Activated CD8-positive, alpha-beta memory T cell treated with anti-CD3 and anti-CD28 coated beads, Interleukin-2, amount 50 U/mL, for 48 hours (primary cell): ENCODE measurements at places on chromosomes 11 and 22.

DNA sequence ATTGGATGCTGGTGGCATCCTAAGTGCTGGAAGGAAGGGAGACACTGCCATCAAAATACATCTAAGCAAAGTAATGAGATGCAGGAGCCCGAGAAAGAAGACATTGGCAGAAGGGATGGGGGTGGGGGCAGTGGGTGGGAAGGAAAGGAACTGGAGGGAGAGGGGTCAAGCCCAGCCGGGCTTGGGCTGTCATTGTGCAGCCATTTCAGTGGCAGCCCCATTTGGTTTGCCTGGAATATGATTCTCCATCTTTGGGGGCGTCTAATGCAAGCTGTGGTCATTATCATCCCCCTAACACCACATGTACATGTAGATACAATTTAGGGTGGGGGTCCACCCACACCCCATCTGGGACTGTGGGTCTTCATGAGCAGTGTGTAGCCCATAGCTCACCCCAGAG, 13.9 kb upstream of the ACCSL start:
- DNase-seq = no peak

DNA sequence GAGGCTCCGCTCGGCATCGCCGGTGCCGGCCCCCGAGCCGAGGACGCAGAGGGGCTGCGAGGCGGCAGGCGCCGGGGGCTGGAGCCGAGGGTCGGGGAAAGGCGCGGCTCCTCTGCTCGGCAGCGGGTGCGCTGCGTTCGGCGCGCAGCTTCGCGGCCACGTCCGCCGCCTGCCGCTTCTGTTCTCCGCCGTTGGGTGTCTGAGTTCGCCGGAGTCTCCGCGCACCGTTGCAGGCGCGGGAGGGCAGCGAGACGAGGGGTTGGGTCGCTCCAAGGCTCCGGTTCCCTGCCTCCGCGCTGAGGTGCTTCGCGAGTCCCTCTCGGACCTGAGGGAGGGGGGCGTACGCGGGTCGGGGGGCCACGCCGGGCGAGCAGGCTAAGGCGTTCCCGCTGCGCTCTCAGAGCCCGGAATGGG, 347 bp downstream of the MN1 start:
- peak; percentile 70 for DNase-seq

DNA sequence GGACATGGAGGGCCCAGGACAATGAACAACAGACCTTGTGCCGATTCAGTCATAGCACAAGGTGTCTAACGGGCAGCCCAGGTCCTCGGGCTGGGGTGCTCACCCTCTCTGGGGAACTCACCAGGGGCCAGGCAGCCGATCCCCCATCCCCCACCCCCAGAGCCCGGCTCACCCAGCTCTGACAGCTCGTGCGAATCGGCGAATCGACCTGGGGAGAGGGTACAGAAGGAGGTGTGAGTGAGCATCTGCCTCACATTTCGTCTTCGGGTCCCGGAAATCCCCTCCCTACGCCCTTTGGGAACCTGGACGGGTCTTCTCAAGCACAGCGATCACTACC, 423 bp downstream of the PEX16 start:
- peak; percentile 63 for DNase-seq

GRCh38 chr11:62627713-62628112, 5.9 kb upstream of the B3GAT3 start:
- no peak for DNase-seq

DNA sequence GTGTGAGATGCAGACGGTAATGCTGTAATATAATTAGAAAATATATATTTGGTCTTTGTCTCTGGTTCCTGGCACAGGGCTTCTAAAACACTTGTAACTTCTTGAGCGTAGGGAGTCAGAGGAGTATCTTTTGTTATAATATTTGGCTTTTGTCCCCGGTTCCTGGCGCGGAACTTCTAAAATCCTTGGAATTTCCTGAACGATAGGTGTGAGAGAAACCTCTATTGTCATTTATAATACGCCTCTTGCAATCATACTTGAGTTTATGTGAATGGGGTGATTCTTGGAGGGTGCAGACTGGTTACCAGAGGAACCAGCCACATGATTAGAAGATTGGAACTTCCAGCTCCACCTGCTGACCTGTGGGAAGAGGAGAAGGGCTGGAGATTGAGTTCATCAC, 54.1 kb upstream of the ZBED5 start:
- DNase-seq = no peak

DNA sequence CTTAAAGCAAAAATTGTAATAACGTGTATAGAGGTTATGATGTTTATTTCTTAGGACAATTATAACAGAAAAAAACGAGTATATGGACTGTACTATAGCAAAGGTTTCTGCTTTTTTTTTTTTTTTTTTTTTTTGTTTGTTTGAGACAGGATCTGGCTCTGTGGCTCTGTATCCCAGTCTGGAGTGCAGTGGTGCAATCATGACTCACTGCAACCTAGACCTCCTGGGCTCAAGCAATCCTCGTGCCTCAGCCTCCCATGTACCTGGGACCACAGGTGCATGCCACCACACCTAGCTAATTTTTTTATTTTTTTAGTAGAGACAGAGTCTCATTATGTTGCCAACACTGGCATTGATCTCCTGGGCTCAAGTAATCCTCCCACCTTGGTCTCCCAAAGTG, 39.2 kb downstream of the ZFTA start:
- DNase-seq = no peak

DNA sequence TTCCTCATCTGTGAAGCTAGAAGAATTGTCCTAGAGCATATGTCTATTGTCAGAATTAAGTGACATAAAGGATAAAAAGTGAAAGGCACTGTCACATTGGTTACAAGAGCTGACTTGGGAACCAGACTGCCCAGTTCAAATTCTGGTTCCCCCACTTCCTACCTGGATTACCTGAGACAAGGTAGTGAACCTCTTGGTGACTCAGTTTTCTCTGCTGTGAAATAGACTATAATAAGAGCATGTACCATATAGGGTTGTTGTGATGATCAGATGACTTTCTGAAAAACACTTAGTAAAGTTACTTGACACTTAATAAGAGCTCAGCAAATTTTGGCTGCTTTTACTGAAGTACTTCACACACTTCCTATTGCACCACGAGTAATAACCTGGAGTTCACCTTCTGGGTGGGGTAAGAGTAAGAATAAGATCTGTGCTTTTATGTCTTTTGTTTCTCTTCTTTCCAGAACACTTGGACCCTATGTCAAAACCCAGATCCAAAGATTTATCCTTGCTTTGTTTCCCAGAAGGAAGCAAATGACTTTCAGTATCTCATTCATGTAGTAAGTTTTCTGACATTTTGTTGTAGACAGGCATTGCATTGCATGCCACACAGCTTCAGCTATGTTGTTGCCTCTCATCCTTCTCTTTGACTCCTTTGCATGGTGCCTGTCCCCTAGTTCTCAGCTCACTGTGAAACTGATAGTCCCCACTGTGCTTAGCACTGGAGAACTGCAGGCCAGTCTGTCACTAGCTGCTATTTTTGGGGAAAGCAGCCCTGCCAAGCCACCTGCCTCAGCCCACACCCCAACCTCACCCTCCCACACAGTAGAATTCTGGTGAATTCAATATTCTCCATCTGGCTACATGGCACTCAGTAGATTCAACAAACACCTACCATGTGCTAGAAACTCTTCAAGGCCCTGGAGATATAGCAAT, 121.8 kb upstream of the POU2AF2 start:
- no peak for DNase-seq

GRCh38 chr22:43478621-43479300, 66.9 kb downstream of the MPPED1 start:
- DNase-seq = no peak

DNA sequence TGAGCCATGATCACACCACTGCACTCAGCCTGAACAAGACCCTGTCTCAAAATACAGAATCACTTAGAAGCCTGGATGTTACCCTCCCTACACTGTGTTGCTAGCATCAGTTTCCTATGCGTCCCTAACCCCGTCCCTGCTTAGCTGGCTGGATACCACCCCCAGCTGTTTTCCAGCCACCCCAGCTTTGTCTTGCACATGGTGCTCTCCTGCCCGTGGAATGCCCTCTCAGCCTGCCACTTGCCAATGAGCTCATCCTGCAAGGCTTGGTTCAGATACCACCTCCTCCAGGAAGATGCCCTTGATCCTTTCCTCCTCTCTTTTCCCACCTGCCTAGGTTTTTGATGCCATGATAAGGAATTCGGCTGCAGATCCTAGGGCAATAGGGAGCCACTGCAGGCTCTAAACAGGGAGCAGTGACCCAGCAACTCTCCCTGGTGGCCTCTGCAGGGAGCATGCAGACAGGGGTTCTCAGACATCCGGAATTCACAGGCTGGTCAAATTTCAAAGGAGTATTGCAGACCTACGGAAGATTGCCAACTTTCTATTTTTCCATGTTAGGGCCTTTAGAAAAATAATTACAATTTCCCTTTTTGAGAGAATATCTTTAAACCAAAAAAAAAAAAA, 52.7 kb upstream of the WNT7B start:
- peak; percentile 36 for DNase-seq

- DNase-seq = no peak
These were observed 30.9 kb upstream of the NAP1L4 start for GRCh38 chr11:3022982-3023381.

- no peak for DNase-seq
These were observed 10.6 kb upstream of the CDC42EP1 start for GRCh38 chr22:37549704-37550059.

GRCh38 chr11:86205421-86206336, 38.9 kb upstream of the EED start:
- no peak for DNase-seq

- peak; percentile 87 for DNase-seq
These were observed 3.4 kb downstream of the TIMM10 start for GRCh38 chr11:57527056-57527631.

DNA sequence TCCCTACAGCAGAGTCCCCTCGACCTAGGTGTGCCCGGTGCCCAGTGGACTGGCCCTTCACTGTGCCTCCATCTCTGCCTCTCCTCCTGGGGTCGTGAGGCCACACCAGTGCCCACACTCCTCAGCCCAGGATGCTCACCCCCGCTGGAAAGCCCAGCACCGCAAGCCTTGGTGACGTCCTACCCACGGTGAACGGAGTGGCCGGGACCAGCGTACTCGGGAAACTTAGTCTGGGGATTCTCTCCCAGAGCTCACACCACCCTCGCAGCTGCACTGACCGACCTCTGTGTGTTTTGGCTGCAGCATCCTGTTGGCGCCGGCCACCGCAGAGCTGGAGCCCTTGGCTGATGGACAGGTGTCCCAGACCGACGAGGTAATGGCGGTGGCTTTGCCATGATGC, 35.5 kb upstream of the KRTAP5-7 start:
- peak; percentile 37 for DNase-seq

DNA sequence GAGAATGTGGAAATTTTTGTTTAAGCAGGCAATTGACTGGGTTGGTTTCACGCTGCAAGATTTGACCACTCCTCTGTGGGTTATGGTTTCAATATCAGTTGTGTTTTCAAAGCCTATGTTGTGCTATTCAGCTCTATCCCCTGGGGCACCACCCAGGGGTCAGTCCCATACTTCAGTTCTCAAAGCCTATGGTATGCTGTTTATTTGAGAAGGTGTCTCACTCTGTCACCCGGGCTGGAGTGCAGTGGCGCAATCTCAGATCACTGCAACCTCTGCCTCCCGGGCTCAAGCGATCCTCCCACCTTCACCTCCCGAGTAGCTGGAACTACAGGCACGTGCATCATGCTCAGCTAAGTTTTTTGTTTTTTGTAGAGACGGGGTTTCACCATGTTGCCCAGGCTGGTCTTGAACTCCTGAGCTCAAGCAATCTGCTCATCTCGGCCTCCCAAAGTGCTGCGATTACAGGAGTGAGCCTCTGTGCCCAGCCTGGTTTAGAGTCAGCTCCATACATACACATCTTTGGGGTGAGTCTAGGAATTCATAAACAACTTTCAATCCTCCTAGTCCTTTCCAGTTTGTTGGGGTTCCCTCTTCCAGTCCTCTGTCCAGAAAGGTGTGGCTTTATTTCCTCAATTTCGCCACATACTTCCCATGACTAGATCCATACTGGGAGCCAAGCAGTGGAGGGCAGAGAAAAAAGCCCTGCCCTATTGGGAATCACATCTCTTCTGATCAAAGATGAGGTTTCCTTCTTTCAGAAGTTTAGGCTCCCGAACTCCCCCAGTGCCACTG, 35.0 kb upstream of the MAPK1 start:
- no peak for DNase-seq

DNA sequence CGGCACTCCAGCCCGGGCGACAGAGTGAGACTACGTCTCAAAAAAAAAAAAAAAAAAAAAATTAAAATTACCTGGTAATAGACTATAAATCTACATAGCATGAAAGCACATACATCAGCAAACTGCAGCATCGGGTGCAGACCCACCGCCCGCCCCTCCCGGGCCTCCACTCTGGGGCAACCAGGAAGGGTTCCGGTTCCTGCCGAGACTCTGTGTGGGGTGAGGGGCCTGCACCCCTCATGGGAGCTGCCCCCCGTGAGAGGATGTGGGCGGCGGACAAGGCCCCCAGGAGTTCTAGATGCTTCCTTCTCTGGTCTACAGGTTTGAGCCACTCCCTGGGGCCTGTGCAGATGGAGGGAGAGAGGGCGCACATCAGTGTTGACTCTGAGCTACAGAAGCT, 9.1 kb downstream of the DRD4 start:
- no peak for DNase-seq

- DNase-seq = peak; percentile 87
These were observed 357.3 kb downstream of the CTTN start for GRCh38 chr11:70755410-70756158.

- no peak for DNase-seq
These were observed 16.9 kb downstream of the SMCO4 start for GRCh38 chr11:93526346-93526633.

GRCh38 chr11:5550440-5551095, 2.2 kb upstream of the OR52H1 start:
- DNase-seq = no peak

DNA sequence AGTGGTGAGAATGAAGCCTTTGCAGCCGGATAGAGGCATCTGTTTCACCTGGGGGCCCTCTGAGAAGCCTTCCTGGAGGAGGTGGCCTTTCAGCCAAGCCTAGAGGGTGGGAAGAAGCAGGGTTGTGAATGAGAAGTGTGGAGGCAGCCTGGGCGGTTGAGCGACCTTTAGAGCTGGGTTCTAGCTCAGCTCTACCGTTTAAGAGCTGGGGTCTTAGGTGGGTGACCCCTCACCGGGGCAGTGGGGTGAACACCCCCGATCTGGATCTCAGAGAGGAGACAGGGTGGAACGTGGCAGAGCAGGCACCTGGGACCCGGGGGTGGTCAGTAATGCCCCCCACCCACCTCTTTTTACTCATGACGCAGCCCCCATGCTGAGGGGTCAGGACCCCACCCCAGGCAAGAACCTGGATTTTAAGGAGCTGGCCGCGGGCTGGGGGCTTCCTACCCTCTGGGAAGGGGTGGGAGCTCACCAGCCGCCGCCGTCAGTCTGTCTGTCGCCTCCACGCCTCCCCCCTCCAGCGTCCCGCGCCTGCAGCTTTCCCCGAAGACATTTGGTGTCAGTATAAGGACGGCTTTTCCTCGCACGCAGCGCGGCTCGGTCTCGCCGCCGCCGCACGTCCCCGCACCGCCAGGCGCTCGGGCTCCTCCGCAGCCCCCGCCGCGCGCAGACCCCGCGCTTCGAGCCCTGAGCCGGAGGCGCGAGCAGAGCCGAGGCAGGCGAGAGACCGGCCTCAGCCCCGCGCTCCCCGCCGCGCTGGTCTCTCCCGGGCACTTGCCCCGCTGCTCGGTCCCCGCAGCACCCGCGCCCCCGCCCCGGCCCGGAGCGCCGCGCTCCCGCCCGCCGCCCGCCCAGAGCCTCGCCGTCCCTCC, 13.3 kb upstream of the CACNA1I start:
- DNase-seq = peak; percentile 67
